Left ventricle myocardium superior (tissue), 1 donor: ENCODE measurements at places on chromosomes 6 and 20. TPM values are rescaled to one million over a fixed set of nuclear protein-coding genes. Genes with fewer than 3 reads are reported as not detected.

TFAP2B gene
- not detected for total RNA-seq

DNA sequence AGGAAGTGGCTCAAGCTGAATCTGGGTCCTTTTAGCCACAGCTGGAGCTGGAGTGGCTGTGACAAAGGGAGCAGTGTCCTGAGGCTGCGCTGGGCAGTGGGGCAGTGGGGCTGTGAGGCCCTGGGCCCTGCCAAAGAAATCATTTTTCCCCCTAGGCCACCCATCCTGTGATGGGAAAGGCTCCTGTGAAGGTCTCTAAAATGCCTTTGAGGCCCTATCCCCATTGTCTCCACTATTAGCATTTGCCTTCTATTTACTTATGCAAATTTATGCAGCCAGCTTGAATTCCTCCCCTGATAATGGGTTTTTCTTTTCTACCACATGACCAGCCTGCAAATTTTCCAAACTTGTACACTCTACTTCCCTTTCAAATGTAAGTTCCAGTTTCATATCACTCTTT, 539.2 kb downstream of the MEI4 start:
- DNase-seq: no peak

SYCP2 gene
- 2.8 TPM for total RNA-seq

KCNK5 gene
- total RNA-seq: 0.50 TPM

DNA sequence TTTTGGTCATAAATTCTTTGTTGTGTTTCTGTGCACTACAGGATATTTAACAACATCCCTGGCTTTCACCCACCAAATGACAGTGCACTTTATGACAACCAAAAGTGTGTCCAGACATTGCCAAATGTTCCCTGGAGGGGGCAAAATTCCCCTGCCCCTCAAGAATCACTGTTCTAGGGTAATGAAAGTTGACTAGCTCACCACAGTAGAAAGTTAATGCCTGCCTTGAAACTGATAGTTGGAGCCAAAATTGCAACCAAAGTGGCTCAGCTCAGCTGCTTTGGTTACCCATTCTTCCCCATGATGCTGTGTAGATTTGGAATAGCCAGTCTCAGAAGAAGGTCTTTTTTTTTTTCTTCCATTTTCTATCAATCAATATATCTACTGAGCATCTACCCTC, 150.6 kb downstream of the RALGAPA2 start:
- no peak for DNase-seq

DNA sequence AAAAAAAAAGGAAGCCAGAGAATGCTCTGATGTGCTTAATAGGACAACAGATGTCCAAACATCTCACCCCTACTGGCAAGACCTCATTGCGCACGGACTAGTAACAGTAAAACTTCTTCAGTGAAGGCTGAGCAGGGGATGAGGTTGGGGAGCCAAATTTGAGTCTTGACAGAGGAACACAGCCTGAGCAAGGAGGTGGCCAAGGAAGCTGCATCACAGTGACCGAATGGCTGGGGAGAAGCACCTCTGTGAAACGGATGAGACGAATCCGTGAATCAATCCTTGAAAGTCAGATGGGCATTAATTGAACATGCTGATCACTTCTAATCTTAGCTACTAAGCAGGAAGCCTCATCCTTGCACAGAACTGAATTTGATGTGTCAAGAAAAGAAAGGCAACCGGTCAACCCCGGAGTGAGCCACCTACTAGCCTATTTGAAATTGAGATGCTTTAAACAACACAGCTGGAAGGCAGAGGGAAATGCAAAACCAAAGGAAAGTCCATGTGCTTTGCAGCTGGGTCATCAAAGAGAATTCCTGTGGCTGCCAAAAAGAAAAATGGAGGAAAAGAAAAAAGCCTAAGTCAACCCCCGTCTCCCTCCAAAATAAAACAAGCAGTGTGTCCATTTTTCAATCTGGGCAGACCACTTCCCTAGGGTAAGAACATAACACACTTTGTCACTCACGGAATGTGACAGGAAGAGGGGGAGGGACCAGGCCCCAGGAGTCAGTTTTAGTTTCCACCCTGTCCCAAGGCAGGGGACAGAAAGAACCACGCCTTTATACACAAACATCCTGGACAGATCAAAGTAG, 29.5 kb downstream of the PXDC1 start:
- no peak for DNase-seq

GRCh38 chr6:139841794-139842215, 467.4 kb upstream of the CITED2 start:
- DNase-seq: no peak

DNA sequence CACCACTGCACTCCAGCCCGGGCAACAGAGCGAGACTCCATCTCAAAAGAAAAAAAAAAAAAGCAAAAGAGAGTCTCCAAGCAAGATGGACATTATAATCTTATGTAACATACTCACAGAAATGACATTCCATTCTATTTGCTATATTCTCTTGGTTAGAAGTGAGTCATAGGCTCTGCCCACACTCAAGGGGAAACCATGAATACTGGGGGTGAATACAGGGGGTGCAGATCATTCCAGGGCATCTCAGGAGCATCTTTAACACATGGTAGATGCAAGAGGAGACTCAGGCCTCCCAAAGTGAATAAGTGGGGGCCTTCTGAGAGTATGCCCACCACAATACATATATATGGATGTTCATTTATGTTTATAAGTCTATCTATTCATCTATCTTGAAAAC, 18.3 kb upstream of the RANBP9 start:
- no peak for DNase-seq

TMEM74B gene
- total RNA-seq: 4.1 TPM
